BE2C (cell line): ENCODE measurements at places on chromosomes 6 and 20.

GRCh38 chr6:123022975-123023374, 26.9 kb downstream of the CLVS2 start:
- DNase-seq = no peak

DNA sequence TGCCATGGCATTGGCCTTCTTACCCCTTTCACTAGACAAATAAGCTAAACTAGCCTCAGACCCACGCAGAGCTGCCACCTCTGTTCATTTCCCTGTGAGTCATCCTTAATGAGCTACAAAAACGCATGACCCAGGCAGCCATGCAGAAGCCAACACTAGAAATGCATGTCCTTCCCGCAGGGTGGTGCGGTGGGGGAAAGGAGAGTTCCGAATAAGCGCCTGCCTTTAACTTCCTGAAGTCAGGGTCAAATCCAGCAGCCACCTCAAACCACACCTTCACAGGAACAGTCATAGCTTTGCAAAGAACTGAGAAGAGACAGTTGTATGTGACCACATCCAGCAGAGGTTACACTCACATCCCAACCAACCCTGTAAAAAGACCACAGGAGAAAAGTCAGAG, 40.4 kb downstream of the IRF4 start:
- no peak for DNase-seq

- DNase-seq = no peak
Observed at GRCh38 chr6:35585658-35586057, 73.0 kb upstream of the TULP1 start.

DNA sequence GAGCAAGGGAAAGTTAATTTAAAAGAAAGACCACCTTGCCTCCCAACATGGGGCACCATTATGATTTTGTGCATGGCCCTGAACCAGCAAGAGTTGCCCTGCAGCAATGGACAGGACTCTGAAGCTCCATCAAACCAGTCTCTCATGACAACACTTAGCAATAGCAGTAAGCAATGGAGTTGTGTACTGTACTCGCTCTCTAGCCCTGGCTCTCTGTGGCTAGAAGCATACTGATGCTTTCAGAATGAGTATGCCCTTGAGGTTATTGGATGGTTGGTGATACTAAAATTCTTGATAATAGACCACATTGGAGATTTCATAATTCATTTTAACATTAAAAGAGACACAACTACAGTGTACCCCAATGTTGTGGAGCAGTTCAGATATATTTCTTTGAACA, 23.2 kb upstream of the LMBRD1 start:
- DNase-seq = no peak

GRCh38 chr20:52880259-52880658, 91.9 kb upstream of the TSHZ2 start:
- DNase-seq = no peak

DNA sequence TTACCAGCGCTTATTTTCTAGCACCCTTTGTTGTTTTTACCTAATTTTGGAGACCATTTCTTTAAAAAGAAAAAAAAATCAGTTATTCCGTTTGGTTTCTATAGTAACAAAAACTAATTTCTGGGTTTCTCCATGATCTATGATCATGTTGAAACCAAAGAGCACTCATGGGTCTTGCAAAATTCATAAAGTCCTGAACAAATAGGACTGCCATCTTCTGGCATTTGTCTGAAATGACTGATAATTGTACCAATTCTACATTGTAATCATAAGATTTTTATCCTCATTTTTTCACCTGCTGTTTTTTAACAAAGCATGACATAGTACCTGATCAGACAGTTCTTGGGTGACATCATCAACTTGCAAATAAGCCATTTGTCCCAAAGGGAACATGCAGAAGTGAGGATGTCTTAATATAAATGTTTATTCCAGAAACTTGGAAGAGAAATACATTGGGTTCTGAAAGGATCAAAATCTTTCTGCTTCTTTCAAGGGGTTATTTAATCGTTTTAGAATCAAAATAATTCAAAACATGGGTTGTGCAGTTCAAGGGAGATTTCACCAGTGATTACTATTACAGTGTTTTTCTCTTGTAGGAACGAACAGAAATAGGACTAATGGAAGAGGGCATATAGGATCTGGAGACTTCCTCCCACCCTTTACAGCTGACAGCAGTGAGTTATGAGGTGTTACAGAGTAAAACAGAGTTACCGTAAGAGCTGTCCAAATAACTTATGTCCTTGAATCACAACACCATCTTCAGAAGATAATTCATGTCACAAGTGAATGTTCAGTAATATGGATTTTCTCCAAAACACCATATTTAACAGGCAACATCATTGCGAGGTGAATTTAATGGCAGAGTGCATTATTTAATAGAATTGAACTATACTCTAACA, 87.1 kb upstream of the GJE1 start:
- DNase-seq = no peak

- no peak for DNase-seq
Observed at GRCh38 chr6:33892581-33893346, 89.0 kb upstream of the MLN start.

DNA sequence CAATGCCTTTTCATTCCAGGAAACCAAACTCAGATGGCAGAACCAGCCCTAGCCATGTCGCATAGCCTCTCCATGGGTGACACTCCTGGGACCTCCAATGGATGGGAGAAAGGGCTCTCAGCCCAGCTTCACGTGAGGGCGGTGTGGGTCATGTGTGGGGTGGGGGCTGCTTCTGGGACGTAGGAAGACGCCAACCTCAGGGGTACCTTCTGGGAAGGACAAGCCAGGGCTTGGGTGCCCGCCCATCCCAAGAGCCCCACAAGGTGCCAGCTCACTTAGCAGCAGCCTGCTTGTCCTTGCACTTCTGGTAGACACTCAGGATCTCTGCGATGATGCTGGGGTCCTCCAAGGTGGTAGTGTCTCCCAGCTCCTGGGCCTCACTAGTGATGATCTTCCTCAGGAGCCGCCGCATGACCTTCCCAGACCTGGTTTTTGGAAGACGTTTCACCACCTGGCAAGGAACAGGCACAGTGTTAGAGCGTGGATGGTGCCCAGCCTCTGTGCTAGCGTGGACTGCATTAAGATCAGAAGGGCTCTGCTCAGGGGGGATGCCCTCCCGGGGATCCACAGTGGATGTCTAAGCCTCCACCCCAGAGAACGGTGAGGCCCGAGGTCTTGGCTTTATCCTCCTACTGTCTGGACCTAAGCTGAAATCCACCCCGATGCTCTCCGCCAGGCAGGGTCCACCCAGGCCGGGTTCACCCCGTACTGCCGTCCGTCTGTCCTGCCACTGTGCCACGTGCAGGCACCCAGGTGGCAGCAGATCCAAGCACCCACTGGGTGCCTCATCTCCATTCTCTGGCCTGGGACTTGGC, 15.1 kb upstream of the APMAP start:
- DNase-seq = no peak

GRCh38 chr20:6245436-6245835, 122.6 kb upstream of the FERMT1 start:
- no peak for DNase-seq

DNA sequence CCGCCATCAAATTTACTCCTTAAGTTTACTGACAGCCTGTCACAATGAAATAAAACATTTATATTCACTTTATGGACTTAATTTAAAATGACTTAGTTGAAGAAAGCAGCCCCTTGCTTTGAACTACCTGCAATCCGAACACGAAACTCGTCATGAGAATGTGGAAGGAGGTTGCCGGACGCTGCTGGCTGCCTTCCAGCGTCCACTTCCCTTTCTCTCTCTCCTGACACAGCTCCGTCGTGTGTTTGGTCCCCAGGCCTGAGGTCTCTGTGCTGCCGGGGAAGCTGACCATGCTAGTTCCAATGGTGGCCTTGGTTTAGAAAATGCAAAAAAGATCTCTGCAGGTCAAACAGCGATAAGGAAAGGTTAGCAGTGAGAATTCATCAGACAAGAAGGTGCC, 519.7 kb downstream of the CDH26 start:
- DNase-seq = no peak

- DNase-seq = no peak
Observed at GRCh38 chr20:36491901-36492617, 49.3 kb upstream of the MYL9 start.
